Smooth muscle cell of the brain vasculature (primary cell): ENCODE measurements at places on chromosomes 3 and 15.
A peak's percentile ranks its signal among the peaks of the same experiment; 100 is the strongest.

DNA sequence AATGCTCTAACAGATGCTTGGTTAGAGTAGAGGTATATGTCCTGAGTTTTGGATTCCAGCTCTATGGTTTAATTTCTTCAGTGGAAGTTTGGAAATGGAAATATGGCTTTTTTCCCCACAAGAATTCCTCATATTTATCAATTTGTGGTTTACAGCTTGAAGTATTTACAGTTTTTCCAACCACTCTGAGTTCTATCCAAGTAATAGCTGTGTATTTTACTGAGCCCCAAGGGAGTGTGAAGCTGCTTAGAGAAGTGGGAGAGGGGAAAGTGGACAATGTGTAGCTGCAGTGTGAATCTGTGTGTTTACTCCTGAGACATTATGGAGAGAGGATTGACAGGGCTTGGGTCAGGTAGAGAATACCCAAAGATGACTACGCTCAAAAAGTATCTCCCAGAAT, 54.5 kb downstream of the NEK11 start:
- DNase-seq, result no peak

DNA sequence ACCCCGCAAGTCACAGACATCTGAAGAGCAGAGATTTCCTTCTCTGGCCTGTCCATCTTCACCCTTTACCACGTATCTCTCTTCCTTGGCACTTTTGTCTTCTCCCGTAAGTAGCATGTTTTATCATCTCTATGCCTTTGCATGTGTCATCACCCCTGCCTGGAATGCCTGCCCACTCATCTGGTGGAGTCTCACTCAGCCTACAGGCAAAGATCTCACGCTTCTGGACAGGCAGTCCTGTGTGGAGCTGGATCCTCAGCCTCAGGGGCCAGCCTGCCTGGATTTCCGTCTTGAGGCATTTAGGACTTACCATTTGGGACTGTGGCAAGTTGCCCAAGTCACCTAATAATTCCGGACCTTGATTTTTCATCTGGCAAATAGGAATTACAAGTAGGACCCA, 114.3 kb upstream of the CACNA2D3 start:
- DNase-seq, result no peak

GRCh38 chr15:52440414-52440813, 88.3 kb downstream of the MYO5A start:
- DNase-seq, result no peak

- no peak for DNase-seq
Observed at GRCh38 chr3:170440344-170440743, 21.7 kb downstream of the CLDN11 start.

GRCh38 chr3:94028093-94028837, at the start of gene STX19:
Gene STX19 (minus strand): TSS chr3:94028597. CDS start chr3:94015269, 13,328 bp downstream.
- no peak for DNase-seq

GRCh38 chr3:20125897-20126296, 60.1 kb downstream of the SGO1 start:
- DNase-seq, result no peak

GRCh38 chr3:143419611-143420010, 300.0 kb downstream of the CHST2 start:
- DNase-seq, result no peak

DNA sequence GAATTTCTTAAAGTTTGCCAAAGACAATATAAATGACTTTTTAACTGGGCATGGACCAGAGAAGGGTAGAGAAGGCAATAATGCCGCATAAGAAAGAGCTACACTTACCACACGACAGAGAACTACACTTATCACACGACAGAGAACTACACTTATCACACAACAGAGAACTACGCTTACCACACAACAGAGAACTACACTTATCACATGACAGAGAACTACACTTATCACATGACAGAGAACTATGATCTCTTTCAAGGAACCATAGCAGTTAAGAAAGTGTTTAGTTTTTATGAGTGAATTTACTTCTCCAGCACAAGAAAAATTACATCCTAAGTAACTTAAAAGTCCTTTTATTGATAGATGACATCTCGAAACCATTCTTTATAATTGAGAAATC, 32.0 kb downstream of the DCUN1D1 start:
- DNase-seq, result no peak

DNA sequence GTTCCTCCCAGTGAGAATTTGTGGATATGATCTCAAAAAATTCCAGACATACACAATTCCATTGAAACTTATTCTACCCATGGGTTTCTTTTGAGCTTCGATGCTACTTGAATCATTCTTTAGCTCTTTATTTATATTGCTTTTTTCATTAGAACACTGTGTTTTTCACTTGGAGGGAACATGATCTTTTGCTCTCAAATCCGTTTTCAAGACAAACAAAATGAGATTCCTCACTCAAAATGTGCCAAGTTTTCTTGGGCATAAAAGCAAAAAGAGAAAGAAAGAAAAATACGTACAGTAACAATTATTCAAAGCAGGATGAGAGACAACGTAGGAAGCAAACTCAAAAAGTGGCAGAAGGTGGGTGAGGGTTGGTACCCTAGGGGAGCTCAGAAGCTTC, 118.8 kb upstream of the PDZRN3 start:
- DNase-seq, result no peak

DNA sequence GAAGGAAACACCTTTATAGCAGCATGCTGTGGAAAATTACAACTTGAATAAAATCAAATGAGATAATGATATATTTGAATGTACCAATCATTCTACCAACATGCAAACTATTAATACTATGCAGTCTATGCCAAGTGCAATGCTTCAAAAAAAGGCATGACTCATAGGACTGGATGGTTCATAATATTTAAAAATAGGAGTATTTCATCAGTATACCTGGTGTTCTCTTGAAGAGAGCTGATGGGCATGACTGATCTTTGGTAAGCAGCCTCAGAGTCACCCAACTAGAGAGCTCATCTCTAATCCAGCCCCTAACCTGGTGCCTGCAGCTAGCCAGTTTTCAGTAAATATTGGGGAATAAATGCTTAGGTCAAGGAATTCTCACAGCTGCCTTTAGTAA, 434.7 kb upstream of the ARRDC4 start:
- no peak for DNase-seq

DNA sequence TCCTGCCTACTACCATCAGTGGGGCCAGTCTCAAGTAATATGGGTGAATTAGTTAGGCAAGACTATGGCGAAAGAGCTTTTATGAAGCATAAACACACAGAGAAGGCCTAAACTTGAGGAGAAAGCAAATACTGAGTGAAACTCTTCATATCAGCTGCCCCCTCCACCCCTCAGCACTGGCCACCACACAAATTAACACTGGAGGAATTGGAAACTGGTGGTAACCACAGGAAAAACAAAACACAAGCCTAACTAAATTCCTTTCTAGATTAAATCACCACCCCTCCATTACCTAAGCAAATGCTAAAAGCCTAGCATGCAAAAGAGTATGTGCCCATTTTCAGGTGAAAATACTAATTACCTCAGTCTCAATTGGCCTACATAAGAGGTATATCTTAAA, 774.7 kb upstream of the NECTIN3 start:
- no peak for DNase-seq

GRCh38 chr15:92947071-92947730, 47.1 kb downstream of the CHD2 start:
- no peak for DNase-seq

GRCh38 chr15:86685263-86685662, 605.6 kb downstream of the AGBL1 start:
- DNase-seq, result no peak

GRCh38 chr3:190086191-190086590, 34.5 kb downstream of the P3H2 start:
- DNase-seq, result no peak

GRCh38 chr15:99054892-99055291, 47.3 kb upstream of the PGPEP1L start:
- DNase-seq, result no peak

DNA sequence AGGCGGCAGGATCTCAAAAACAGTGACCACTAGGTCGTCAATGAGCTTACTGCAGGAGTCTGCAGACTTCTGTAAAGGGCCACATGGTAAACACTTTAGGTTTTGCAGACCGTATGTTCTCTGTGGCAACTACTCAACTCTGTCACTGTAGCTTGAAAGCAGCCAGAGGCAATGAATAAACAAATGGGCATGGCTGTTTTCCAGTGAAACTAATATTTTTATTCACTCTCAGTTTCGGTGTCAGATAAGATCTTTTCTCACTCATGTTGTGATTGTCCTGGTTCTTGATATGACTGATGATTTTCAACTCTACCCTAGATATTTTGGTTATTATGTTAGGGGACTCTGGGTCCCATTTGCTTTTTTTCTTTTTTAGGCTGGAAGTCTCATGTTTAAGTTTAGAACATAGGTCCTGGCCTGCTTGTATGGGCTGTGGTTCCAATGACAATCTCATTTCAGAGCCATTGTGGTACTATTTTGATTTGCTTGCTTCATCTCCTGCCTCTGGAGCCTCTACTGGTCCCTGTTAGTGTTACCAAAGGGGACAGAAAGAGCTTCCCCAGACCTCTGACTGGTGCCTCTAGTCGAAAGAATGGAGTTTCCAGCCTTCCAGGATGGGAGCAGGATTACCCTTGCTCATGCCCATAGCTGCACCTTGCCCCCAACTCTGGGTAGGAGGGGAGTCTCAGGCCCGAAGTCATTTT, 222.0 kb downstream of the STT3B start:
- DNase-seq, result no peak

- no peak for DNase-seq
Observed at GRCh38 chr3:5144316-5144994, 22.4 kb downstream of the ARL8B start.

- DNase-seq, result no peak
Observed at GRCh38 chr15:90033006-90033405, 31.9 kb downstream of the ZNF710 start.

- no peak for DNase-seq
Observed at GRCh38 chr15:38626443-38627050, 61.9 kb upstream of the RASGRP1 start.

- no peak for DNase-seq
Observed at GRCh38 chr15:88378188-88378637, 89.0 kb downstream of the MRPL46 start.

DNA sequence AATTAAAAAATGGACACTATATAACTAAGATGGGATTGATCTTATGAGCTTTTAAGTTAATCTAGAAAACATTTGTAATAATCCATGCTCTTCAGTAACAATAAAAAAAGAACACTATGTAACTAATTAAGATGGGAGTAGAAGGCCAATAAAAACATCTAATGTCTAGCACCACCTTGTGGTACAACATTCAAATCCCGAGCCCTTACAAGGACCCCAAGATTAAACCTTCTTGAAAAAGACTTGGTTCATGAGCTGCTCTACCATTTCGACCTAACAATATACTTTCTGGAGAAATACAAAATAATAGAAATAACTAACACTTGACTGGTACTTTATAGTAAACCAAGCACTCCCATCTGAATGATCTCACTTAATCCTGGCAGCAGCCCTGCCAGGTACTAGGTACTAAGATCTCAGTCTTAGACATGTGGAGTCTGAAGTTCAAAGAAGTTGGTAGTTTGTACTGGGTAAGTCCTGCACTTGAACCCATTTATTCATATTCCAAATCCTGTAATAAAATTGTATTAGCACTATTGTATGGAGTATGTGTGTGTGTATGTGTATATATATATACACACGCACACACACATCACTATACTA, 21.8 kb downstream of the METTL6 start:
- peak; percentile 18 for DNase-seq

- DNase-seq, result no peak
Observed at GRCh38 chr15:70450142-70450443, 313.3 kb downstream of the UACA start.

- no peak for DNase-seq
Observed at GRCh38 chr3:186783731-186784515, 546 bp downstream of the EIF4A2 start.

DNA sequence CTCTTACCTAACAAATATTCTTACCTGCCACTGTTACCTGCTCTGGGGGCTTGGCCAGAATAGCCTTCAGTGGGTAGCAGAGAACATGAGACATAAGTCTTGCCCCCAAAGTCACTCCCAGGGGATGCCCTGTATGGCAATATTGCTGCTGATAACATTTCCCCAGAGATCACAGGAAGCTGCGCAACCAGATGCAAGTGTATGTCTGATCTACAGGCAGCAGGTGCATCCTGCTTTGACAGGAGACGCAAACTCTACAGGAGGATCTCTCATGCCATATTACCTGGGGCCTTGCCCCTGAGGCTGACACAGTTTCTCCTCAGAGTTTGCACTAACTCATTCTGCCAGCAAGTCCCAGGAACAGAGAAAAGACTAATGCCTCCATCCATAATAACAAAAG, 174.4 kb upstream of the LPP start:
- no peak for DNase-seq

GRCh38 chr3:186281176-186281575, 80.9 kb downstream of the DGKG start:
- peak; percentile 53 for DNase-seq

DNA sequence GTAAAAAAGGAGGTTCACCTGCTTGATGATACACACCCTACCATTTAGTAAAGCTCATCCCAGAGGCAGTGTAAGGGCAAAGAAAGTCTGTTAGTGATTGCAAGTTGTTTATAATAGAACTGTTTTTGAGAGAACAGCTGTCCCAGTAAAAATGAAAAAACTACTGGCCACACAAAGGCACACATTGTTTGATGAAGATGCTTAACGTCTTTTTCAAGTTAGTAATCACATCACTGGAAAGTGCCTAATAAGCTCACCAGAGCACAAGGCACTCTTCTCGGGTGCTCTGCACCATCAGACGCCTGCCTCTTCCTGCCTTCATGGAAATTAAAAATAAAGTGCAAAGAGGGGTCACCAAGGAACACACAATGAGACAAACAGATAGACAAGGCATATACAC, 186.9 kb downstream of the PDZRN3 start:
- DNase-seq, result no peak

GRCh38 chr3:83039422-83039821, 1278.0 kb upstream of the GBE1 start:
- DNase-seq, result no peak

- DNase-seq, result no peak
Observed at GRCh38 chr3:13007251-13007941, 65.8 kb downstream of the IQSEC1 start.

GRCh38 chr3:120174811-120175539, 80.7 kb upstream of the GSK3B start:
- no peak for DNase-seq

GRCh38 chr3:32157600-32158264, 51.3 kb downstream of the GPD1L start:
- DNase-seq, result no peak

- DNase-seq, result no peak
Observed at GRCh38 chr3:136171097-136171542, 25.0 kb downstream of the MSL2 start.
